DMS79 (cell line): ENCODE measurements at places on chromosomes 3 and 15.

GRCh38 chr3:119084371-119085069 is 49.9 kb upstream of the IGSF11 start:
- DNase-seq = no peak

DNA sequence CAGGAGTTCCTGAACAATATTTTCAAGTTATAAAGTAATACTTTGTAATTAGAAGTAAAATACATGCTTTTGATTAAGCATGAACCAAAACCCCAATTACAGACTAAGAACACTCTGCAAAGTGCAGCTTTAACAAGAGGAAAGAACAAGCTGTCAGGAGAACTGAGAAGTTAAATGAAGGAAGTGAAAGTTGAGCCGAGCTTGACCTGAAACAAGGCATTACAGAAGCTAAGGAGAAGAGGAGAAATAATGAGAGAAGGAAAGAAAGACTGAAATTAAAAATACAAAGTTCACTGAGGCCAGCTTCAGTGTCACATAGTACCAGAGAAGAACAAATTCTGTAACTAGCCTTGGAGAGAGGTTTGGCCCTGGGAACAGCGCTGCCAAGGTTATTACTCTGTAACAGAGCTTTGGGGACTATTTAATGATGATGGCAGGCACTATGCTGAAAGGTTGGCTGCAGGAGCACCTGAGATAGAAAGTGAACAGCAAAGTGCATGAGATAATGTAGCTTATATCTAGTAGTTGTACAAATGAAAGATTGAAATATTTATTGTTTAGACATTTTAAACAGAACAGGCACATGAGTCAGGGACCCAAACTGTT is 241.9 kb upstream of the PEX5L start:
- no peak for DNase-seq

- no peak for DNase-seq
Measured at GRCh38 chr3:153848702-153849101, 272.5 kb upstream of the ARHGEF26 start.

DNA sequence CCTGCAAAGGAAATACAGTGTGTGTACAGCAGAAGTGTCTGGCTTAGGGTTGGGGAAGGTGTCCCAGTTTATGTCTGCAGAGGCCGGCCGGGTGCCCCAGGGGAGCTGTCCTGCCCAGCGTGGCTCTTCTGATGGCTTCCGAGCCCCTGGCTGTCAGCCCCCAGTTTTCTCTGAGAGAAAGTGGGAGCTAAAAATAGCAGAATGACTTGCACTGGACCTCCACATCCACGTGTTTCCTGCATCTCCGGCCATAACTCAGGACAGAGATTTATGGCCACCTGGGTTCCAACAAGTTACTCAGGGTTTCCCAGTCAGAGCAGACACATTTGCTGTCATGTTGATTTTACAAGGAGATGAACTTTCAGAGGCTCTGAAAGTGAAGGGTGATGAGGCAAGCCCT is 192.0 kb downstream of the ATP10A start:
- no peak for DNase-seq

DNA sequence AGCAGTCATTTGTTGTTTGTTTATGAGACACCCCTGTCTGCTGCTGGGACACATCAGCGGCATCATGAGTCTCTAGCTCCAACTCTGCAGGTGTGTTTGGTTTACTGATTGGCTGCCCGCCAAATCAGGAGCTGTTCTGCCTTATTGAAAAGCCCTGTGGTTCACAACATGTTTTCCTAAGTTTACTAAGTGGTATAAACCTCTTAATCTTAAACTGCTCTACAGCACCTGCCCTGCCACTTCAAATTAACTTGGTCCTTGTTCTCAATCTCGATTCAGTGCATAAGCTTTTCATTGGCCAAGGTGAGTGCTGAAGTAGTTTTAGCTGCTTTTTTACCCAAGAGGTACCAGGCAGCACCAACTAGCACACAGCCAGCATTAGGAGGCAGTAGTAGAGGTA is 77.8 kb upstream of the WDR72 start:
- DNase-seq = peak; percentile 87

GRCh38 chr15:65962187-65962586 is 92.9 kb downstream of the RAB11A start:
- DNase-seq = no peak
